CD8-positive, alpha-beta memory T cell (primary cell): ENCODE measurements at places on chromosomes 16 and 17. TPM values are rescaled to one million over a fixed set of nuclear protein-coding genes. Genes with fewer than 3 reads are reported as not detected.
A peak's percentile ranks its signal among the peaks of the same experiment; 100 is the strongest.

RHBDL1 gene
- 0.29 TPM for polyA plus RNA-seq

GRCh38 chr17:17740615-17741348, 59.5 kb downstream of the RAI1 start:
- H3K27ac ChIP-seq, result no peak overlapping the region
- peaks cover 11% of the 10 kb centered on the region for H3K4me1 ChIP-seq
- no peaks in the 10 kb centered on the region for H3K27me3 ChIP-seq
- no peak overlapping the region for H3K4me3 ChIP-seq
- DNase-seq, result no peak

DNA sequence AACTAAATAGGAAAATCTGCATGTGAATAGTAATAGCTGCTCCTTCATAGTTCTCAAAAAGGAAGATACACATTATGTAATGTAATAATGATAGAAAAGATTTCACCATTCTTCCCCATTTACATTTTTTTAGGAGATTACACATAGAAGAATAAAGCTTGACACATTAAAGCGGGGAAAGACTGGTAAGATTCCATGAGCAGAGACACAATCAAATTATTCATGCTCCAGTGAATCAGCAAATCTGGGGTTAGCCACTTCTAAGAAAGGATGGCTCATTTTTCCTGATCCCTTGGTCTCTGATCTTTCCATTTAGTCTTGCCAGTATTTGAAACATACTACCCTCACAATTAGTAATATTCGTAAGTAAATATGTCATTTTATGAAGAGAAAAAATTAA, 81.9 kb downstream of the CA4 start:
- no peak overlapping the region for H3K27ac ChIP-seq
- H3K36me3 ChIP-seq, result no peaks in the 10 kb centered on the region
- no peaks in the 10 kb centered on the region for H3K4me1 ChIP-seq
- DNase-seq, result no peak
- H3K27me3 ChIP-seq, result no peaks in the 10 kb centered on the region

- no peaks in the 10 kb centered on the region for H3K36me3 ChIP-seq
- no peak for DNase-seq
- no peak overlapping the region for H3K4me3 ChIP-seq
- H3K4me1 ChIP-seq, result peaks cover 5% of the 10 kb centered on the region
- peaks cover 6% of the 10 kb centered on the region for H3K27me3 ChIP-seq
These were observed 5.5 kb downstream of the CNTNAP1 start for GRCh38 chr17:42687707-42688320.

PKD1 gene
- 9.9 TPM for polyA plus RNA-seq

SLFN13 gene
- polyA plus RNA-seq, result 7.0 TPM

OTOP2 gene
- not detected for polyA plus RNA-seq

DNA sequence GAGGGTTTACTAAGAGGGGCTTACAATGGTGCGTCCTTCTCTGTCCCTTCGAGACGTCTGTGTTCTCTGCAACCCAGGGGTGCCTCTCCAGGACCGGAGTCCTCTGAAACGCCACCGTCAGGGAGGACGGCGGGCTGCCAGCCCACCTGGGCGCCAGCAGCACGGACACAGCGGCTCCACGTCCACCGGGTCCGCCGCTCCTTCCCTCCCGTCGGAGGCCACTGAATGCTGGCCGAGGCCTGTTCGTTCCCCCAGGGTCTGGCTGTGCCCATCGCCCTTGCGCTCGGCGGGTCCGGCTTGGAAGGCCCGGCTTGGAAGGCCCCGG, 403 bp downstream of the TEPSIN start:
- H3K36me3 ChIP-seq, result no peaks in the 10 kb centered on the region
- H3K4me1 ChIP-seq, result peaks cover 28% of the 10 kb centered on the region

DNA sequence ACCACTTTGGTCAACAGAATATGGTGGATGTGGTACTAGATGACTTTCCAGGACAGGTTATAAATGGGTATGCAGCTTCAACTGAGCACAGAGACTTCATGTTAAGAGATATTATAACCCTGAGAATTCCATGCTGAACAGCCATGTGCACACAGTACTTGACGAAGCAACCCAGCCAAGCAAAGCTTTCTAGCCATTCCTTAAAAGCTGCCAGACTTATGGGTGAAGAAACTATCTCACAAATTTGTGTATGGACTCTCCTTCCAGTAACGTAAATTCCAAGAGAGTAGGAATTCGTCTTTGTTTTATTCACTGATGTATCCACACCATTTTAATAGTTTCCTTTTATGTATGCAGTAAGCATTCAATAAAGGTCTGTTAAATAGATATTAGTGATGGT, 76.1 kb downstream of the KANSL1 start:
- H3K27me3 ChIP-seq, result no peaks in the 10 kb centered on the region
- DNase-seq, result no peak
- H3K4me1 ChIP-seq, result peaks cover 70% of the 10 kb centered on the region
- no peaks in the 10 kb centered on the region for H3K36me3 ChIP-seq
- H3K27ac ChIP-seq, result no peak overlapping the region

HOXB13 gene
- not detected for polyA plus RNA-seq

GRCh38 chr17:62388856-62389255, 8.5 kb downstream of the EFCAB3 start:
- H3K27ac ChIP-seq, result no peak overlapping the region
- H3K4me1 ChIP-seq, result no peaks in the 10 kb centered on the region
- H3K36me3 ChIP-seq, result no peaks in the 10 kb centered on the region
- DNase-seq, result no peak
- no peak overlapping the region for H3K4me3 ChIP-seq

GRCh38 chr17:4573669-4574068, 10.7 kb upstream of the SMTNL2 start:
- H3K27me3 ChIP-seq, result no peaks in the 10 kb centered on the region
- no peak overlapping the region for H3K27ac ChIP-seq
- DNase-seq, result peak; percentile 71
- no peaks in the 10 kb centered on the region for H3K4me1 ChIP-seq
- H3K4me3 ChIP-seq, result no peak overlapping the region

NOD2 gene
- 1.9 TPM for polyA plus RNA-seq
